ENCODE measurements at places on chromosomes 16 and 17.

DNA sequence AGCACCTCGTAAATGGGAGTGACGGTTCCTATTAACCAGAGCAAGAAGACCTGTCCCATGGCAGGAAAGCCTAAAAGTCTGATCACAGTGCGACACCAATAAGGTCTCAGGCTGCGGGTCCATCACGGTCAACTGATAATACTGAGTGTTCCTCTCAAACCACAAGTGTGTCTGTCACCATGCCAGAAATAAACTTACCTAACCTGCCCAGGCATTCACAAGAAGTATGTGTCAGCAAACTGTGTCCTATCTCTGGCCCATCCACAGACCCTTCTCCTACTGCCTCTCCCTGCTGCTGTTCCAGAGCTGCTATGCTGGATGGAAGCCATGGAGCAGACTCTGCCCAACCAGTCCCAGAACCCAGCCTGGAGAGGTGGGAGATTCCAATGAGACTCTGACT is 73.5 kb downstream of the ZNF423 start:
- DNase-seq: no peak

DNA sequence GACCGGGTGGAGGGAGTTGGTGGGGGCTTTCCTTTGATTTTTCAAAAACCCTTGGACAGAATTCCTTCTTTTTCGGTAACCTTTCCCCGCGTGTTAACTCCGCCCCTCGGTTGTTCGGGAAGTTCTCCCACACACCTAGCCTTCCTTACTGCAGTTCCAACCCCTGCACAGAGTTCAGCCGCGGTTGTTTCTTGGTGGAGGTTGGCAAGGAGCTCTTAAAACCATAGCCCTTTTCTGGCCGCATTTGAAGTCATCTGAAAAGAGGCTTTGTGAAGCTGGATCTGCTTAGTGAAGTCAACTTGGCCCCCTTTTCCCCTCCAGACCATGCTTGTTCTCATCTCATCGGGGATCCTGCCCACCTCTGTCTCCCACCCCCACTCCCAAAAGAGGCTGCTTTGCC is 1.8 kb downstream of the CACNG4 start:
- DNase-seq: no peak

GRCh38 chr17:31479062-31479408 is 87.6 kb downstream of the RAB11FIP4 start:
- DNase-seq: no peak

GRCh38 chr17:4305224-4305623 is 41.4 kb upstream of the ANKFY1 start:
- no peak for DNase-seq

Data from stimulated activated CD4-positive, alpha-beta T cell treated with anti-CD3 and anti-CD28 coated beads, Interleukin-1b, Interleukin-23, amount 100 ng/mL, for 48 hours (primary cell).